ENCODE measurements at places on chromosomes 4 and X. TPM values are rescaled to one million over a fixed set of nuclear protein-coding genes. Genes with fewer than 3 reads are reported as not detected.

The GRID2 gene
- 0.02 TPM for polyA plus RNA-seq

The CT45A7 gene
- polyA plus RNA-seq, result not detected

The POU3F4 gene
- polyA plus RNA-seq, result not detected

The RPL39 gene
- polyA plus RNA-seq, result 2,665 TPM

The S100G gene
- not detected for polyA plus RNA-seq

Measured in fibroblast of lung (primary cell).